ENCODE measurements at places on chromosomes 5 and 9.

DNA sequence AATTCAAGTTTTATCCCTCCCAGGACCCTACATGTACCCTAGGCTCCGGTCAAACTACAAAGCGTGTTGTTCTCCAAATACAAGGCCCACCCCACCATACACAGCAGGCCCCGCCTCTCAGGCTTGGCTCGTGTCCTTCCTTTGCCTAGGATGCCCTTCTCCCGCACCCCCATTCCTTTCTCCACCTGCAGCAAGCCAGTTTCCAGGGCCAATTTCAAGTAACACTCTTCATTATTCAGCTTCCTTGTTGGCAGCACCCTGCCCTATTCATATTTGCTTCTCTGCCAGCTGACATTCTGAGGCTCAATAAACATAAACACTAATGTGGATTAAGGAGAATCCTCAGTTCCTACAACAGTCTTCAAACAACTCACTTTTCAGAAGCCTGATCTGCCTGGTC lies 31.7 kb downstream of the EPB41L4B start:
- DNase-seq: no peak

- DNase-seq: peak; percentile 50
These were observed 48.9 kb downstream of the CXXC5 start for GRCh38 chr5:139696894-139697658.

GRCh38 chr9:14424983-14425382 lies 111.0 kb upstream of the NFIB start:
- no peak for DNase-seq

DNA sequence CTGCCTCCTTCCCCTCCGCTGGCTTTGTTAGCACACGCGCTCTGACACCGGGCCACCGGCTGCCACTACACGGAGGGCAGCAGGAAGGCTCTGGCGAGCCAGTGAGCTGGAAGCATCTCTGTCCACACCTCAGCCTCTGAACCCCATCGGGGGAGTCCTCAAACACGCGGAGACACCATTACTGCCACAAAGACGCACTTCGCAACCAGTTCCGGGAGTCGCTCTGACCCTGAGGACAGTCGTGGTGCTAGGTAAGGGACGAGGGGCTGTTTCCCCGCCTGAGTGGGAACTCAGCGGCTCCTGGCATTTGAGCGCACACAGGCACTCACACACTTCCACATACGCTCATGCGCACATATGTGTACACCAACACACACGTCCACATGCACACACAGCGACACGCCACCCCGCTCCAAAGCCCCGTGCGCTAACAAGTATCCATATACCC lies 160.0 kb downstream of the C9orf152 start:
- no peak for DNase-seq

- DNase-seq: no peak
These were observed 1.3 kb downstream of the FBXL7 start for GRCh38 chr5:15501091-15501791.

Data from omental fat pad (tissue), 4 donors.